ENCODE measurements at places on chromosomes 12 and 14.

DNA sequence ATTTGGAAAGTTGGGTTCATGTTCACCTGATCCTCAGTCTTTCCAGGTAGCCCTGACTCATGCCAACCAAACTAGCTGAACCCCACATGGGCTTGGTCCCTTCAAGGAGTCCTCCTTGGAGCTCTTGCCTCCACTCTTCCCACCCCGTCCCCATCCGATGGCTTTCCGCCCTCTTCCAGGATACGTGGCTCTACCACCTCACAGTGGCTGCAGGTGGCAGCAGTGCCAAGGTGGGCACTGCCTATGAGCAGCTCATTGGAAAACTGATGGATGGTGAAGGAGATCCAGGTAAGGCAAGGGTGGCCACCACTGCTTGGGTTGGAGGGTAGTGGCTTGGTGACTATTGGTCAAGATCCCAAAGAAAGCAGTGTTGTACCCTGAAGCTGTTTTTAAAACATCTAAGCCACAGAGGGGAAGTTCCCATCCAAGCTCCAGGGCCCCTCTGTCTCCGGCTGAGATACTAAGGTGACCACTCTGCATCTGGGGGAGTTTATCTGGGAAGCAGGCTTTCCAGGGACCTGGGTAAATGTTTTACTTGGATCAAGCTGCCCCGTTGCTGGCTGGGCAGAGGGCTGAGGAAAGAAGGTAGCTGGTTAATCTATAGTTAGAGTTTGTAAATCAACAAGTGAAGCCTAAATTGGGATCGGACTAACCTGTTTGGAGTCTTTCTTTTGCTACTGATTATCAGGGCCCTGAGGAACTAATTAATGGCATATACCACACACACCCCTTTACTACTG, 23.7 kb downstream of the PIGH start:
- DNase-seq: no peak

DNA sequence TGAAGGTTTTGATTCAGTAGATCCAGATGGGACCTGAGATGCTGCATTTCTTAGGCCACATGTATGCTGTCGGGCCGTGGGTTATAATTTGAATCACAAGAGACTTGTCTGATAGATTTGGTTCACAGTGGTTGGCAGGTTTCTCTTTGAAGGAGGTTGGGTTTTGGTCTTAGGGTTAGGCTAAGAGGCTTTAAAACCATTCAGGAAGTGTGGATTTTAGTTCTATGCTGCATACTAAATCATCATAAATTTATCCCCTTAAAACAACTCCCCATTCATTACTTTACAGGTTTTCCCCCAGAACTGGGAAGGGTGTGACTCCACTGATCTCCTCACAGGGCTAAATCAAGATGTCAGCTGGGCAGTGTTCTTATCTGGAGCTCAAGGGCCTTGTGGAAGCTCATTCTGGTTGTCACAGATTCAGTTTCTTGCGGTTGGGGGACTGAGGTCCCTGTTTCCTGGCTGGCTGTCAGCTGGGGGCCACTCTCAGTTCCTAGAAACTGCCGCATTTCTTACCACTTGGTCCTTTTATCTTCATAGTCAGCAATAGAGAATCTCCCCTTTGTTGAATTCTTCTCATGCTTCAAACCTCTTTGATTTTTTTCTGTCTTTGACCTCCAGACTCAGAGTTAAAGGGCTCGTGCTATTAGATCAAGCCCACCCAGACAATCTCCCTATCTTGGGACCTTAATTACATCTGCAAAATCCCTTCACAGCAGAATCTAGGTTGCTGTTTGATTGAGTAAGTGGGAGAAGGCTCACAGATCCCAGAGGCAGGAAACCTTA, 20.6 kb upstream of the PCNX1 start:
- no peak for DNase-seq

GRCh38 chr14:74591899-74592298, 20.1 kb downstream of the LTBP2 start:
- no peak for DNase-seq

DNA sequence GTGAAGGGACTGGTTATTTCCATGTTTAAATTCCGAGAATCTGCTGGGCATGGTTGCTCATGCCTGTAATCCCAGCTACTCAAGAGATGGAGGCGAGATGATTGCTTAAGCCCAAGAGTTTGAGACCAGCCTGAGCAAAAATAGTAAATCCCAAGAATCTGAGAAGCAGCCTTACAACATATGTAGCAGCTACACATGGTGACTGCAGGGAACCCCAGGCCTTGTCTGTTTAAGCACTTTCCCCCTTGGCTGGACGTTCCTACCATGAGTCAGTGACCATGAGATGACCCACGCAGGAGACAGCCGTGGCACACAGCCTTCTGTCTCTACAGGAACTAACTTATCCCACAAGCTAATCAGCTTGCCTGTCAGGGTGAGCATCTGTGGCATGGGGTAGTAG, 5.5 kb upstream of the SLC24A4 start:
- no peak for DNase-seq

DNA sequence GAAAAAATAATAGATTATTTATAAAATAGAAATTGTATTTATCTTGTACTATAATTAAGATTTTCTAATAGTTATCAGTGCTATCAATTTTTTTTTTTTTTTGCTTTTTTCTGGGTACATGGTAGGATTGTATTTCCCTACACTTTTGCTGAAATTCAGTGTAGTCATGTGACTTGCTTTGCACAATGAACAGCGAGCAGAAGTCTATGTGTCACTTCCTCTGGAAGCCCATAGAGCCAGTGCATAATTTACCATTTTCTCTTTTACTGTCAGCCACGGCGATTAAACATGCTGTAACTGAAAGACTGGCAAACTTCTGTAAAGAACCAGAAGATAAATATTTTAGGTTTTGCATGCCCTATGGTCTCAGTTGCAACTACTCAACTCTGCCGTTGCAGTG, 80.8 kb upstream of the PPP1R12A start:
- no peak for DNase-seq

GRCh38 chr12:48281811-48282210, 68.9 kb downstream of the ZNF641 start:
- DNase-seq: no peak

DNA sequence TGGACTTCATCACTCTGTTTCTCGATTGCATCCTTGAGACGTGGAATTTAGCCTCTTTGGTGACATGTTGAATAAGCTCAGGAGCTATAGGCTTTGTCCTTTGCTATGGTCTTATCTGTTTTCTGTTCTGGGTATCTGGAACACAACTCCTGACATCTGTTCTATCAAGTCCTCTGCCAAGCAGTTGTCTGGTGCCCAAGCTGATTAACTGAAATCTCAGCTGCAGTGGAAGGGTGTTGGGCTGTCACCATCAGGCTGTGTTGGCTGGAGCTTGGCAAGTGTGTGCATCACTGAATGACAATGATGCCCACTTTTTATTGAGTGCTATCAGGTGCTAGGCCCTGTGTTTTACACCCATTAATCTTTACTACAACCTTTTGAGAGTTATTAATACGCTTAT, 77.8 kb downstream of the SMOC1 start:
- DNase-seq: no peak

GRCh38 chr14:22319526-22320361, 269.3 kb downstream of the DAD1 start:
- no peak for DNase-seq

- DNase-seq: no peak
Measured at GRCh38 chr12:93663006-93663728, 14.0 kb upstream of the CRADD start.

DNA sequence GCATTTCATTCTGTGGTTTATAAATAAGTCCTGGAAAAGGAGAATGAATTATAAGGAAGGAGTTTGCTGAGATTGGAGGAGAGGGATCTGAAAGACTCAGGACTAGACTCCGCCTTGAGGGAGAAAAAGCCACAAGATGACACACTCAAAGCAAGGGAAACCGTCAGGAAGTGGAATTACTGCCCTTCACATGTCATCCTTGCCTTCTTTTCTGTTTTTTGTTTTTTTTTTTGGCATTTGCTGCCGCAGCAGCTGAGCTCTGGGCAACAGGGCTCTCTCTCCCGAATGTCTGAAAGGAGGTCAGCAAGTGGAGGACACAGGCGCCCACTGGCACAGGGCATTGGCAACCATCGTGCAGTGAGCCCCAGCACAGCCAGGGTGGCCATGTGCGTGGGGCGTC, 344.9 kb downstream of the DPF3 start:
- no peak for DNase-seq

DNA sequence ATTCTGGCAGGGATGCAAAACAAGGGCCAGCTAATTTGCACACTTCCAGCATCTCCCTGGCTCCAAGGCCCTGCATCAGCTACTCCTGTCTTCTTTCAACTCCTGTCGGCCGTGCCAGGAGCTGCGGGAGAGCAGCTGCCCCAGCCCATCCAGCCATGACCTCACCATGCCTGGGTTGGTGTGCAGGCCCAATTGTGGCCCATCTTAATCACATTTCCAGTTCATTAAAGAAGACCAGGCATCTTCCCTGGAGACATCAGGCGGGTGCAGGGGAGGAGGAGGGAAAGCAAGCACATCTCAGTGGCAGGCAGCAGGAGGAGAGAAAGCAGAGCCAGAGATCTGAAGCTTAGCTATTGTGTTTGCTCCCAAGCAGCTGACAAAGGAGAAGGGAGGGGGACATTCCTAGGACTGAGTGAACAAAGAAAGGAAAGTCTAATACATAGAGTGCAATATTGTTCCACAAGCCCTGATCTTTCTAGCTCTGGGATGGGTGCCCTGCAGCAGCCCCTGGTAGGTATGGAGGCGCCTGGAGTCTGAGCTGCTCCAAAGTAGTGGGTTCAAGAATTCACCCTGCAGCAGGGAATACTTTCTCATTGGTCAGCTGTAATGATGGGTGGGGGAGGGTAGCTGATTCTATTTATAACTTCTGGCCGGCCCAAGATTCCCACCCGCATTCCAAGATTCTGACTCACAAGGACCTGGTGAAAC, 40.1 kb downstream of the VWF start:
- DNase-seq: no peak

DNA sequence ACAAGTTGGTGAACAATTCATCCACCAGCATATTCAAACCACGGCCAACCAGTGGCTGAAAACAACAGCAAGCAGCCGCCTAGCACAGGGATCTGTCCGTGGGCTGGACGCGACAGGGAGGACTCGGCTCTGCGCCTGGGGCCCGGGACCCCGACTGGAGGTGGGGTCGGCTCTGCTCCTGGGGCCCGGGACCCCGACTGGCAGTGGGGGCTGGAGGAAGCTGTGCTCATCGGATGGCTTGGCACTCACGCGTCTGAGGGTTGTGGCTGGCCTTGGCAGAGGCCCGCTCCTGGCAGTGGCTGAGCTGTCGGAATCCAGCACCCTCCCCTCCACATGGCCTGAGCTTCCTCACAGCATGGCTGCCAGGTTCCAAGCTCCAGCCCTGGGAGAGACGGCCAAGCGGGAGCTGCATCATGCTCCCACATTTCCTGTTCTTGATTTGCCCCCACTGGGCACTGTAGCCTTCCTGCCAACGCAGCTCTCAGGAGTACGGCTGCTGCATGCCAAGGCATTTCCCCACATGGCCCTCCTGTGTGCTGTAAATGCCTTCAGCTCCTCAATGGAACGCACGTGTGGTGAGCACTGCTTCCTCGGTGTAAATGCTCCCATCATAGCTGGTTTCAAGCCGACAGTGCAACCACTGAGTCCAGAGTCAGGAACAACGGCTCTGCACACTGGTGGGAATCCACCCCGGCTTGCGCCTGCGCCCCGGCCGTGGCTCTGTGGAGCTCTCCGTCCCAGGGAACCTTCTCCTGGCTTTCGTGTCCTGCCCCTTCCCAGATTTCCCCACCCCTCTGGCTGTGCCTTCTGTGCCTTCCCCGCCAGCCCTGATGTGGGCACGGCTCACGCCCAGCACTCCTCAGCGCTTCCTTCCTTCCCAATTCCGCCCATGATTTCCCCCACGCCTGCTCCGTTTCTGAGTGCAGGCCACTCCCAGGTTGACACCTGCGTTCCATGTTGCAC, 7.3 kb upstream of the GALNT9 start:
- DNase-seq: no peak

- no peak for DNase-seq
Measured at GRCh38 chr14:76603713-76604112, 157.6 kb upstream of the VASH1 start.

GRCh38 chr14:50575769-50576168, 15.8 kb downstream of the ATL1 start:
- DNase-seq: no peak

DNA sequence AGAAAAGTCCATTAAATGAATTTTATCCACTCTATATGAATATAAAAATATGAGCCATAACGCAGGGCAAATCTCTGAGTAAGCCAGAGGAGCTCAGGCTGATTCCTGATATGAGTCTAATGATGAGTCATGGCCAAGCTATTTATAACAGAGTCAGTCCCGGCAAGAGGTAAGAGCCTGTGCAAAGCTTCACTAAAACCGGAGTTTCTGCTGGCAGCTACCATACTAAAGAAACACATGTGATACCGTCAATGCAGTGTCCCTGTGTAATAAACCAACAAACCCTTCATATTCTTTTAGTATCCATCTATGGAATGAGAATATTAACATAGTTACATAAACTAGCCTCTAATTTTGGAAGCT, 319.4 kb downstream of the KCNC2 start:
- no peak for DNase-seq

- DNase-seq: no peak
Measured at GRCh38 chr12:131142891-131143657, 189.4 kb downstream of the ADGRD1 start.

DNA sequence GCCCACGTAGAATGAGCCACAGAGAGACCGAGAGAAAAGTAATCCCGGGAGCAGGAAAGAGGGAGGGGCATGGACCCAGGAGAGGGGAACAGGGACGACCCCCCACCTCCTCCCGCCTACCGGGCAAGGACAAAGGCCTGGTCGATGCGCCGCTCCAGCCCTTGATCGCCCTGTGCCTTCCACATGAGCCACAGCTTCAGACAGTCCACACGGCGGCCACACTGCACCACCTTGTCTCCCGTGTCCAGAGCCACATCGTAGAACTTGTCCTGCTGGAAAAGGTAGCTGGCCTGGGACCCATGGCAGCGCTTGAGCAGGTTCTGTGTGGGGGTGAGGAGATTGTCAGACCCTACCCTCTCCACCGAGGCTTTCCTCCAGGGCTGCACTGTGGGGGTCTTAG, 20.5 kb upstream of the ZNF740 start:
- no peak for DNase-seq

DNA sequence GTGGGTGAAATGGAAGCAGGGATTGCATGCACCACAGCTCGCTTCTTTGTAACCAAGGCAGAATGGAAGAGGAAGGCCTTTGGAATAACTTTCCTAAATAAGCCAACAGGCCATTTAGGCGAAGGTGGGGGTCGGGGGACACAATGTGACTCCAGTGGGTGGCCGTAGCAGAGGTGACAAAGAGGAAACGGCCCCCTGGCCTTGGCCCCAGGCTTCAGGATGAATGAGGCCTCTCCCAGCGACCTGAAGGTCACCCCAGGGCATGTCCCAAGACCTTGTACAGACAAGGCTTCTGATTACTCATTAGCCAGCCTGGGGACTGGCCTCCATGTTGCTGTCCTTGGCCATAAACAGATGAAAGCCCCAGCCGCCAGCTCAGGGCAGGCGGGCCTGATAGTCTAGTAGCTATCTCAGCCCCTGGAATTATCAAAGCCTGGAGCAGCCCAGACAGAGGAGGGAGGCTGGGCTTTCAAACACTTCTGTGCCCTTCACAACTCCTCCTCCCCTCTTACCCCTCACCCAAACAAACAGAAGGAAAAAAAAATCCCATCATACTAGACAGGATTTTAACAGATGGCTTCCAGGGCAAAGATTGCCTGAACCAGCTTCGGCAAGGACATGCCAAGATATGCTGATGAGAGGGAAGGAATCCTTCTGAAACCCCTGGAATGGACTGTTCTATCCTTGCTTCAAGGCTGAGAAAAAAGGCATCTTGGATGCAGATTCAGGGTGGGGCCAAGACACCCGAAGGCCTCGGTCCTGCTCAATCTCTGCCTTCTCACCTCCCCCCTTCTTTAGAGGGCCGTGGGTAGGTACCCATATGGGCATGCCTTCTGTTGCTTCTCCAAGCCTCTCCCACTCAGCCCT, 142.3 kb upstream of the PARP11 start:
- no peak for DNase-seq
